ENCODE measurements at places on chromosomes 5 and 9.

DNA sequence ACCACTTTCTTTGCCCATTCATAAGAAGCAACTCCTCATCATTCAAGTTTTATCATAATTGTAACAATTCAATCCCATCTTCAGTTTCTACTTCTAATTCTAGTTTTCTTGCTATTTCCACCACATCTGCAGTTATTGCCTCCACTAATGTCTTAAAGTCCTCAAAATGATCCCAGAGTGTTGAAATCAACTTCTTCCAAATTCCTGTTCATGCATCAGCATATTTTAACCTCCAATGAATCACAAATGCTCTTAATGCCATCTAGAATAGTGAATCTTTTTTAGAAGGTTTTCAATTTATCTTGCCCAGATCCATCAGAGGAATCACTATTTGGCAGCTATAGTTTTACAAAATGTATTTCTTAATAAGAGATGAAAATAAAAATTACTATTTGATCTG, 3.2 kb upstream of the SRP19 start:
- DNase-seq = no peak

DNA sequence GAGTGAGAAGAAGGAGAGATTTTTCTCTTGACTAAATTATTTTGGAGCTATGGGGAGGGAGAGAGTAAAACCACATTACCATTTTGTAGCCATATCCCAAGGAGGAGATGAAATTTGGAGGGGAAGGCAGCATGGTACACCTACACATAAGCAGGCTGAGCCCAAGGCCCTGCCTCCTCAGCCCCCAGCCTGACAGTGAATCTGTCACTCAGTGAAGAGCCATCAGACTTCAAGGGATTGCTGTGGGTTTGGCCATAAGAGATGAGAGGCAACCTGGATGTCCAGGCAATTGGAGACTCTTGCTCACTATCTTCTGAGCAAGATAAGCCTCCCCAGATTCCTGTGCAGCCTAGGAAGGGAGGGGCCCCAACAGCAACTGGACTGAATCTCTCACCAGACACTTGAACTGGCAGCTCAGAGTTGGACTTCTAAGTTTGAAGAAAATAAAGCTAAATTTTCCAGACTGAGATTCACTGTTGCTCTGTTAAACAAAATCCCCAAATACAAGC, 216.6 kb downstream of the SEMA6A start:
- no peak for DNase-seq

DNA sequence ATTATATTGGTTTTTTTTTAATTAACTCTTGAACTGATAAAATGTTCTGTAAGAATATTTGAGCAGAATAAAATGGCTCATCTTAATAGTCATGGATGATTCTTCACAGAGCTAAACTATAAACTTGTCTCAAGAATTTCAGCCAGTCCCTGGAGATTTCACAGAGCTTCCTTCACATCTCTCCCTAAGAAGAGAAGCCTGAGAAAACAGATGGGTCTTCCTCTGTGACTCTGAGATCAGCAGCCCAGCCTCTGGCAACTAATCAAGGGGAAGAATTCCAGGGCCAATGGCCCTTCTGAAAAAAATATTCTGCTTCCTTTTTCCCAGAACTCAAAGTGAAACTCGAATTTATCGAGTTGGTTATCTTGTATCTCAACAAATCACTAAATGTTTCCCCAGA, 122.2 kb upstream of the ITGA1 start:
- peak; percentile 33 for DNase-seq

DNA sequence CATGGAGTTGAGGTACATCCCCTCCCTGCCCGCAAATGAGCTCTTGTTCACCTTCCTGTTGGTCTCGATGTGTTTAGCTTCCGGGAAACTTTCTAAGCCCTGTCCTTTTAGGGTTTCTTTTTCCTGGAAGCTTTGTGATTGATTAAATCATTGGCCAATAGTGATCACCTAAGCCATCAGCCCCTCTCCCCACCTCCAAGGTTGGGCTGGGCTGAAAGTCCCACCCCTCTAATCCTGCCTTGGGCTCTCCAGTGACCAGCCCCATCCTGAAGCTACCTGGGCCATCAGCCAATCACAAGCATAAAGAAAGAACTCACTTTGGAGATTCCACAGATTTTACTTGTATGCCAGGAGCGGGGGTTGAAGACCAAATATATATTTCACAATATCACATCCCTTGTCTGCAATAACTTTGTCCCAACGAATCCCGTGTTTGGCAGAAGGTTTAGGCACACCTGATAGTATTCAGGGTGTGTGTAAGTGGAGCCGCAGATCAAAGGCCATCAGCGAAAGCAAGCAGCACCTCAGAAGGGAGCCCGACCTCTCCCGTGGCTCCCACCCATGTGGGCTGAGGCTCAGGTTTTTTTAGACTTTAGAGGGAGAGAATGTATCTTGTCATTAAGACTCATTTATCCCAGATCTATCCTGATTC, 20.4 kb downstream of the ROPN1L start:
- DNase-seq = no peak

DNA sequence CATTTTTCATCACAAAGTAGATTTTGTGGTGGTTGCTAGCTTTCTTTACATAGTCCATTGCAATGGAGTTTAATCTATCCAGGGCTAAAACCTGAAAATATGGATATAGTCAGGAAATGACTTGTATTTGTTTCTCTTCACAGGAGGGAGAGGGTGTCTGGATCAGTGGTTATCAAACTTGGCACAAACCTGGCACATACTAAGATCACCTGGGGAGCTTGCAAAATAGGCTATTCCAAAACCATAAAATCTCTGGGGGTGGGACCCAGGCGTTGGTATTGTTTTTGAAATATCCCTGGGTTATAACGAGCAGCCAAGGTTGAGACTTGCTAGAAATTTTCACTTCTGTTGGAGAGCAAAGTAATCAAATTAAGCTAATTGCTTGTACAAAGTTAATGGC, 179.9 kb downstream of the PCSK1 start:
- no peak for DNase-seq

DNA sequence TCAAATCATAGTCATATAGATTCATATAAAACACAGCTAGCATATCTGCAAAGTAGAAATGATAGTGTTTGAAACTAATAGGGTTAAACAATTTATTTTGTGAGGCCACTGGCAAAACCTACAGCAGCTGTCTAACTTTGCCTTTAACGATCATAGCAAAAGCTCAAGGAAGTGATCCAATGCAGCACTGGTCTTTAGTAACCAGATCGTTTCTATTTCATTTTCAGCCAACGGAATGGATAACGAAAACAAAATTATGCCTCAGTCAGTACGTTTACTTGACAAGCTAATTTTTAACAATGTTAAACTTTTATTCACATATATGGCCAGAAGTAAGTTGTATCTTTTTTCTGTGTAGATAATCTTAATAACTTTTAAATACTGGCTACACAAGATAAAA, 17.7 kb downstream of the MLLT3 start:
- DNase-seq = no peak

GRCh38 chr9:13983607-13984006, 330.3 kb downstream of the NFIB start:
- DNase-seq = no peak

DNA sequence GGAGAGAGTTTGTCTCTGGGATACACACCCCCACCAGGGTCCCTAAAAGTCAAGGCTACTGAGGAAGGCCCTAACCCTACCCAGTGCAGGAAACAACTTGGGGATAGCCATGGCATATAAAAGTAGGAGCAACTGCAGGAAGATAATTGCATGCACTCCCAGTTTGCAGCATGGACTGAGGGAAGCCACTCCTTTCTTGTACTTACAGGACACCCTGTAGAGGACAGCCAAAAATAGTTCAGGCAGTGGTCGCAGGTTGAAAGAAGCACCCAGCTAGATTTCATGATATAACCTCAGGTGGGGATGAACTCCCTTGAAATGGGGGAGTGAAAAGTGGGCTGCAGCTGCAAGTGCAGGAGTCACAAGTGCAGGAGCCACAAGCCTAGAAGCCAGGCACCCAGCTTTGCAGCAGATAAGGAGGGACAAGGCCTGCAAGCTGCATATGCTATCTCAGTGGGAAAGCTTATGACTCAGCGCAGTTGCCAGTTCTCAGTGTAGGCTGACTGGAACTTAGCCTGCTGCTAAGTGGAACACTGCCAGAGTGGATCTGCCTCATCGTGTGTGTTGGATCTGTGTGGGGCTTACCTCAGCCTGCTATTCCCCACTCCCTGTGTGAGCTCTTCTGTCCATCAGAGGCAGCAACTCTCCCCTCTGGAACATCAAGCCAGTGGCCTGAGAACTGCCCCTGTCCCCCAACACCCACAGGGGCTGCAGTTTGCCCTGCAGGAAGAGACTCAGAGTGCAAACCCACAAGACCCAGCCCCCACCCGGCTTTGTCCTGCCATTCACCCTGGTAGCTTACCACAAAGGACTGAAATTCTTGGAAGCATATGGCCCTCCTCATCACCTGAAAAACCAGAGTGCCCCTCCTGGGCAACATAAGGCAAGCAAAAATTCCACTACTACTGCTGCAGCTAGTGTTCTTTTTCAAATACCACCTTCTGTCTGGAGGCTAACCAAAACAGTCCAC, 42.7 kb downstream of the CYLC2 start:
- peak; percentile 8 for DNase-seq

DNA sequence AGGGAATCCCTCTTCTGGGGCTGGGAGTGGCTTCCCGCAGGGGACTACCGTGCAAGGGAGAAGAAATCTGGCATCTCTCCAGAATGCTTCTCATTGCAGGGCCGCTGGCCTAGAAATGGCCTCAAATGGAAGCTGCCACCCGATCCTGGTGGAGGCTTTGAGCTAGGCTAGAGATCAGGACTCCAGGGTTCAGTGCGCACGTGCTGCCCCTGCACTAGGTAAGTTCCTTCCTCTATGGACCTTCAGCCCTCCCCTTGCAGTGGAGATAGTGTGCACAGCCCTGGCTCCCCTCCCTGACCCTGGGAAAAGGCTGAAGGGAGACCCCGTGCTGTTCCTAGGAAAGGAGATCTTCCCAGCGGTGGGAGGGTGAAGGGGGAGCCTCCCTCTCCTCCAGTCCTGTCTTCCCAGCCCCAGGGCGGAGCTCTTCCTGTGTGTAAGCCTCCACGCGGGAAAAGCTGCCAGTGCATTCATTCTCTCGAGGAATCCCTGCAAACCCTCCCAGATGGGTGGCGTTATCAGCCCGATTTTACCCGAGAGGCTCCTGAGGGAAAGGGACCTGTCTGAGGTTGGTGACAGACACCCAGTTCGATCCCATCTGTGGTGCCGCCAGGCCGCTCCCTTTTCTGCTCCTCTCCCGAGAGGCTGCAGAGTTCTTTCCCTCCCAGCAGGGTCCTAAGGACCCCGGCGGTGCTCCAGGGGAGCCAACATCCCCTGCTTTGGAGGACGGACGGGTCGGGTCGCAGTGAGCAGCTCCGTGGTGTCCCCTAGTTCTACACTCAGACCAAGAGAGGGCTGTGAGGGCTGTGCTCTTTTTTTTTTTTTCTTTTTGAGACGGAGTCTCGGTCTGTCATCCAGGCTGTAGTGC, 1.4 kb upstream of the CERCAM start:
- DNase-seq = no peak

- DNase-seq = no peak
Measured at GRCh38 chr9:3500044-3500443, 25.8 kb downstream of the RFX3 start.

GRCh38 chr5:125829349-125829748, 593.9 kb upstream of the GRAMD2B start:
- no peak for DNase-seq

GRCh38 chr5:54024466-54024865, 285.9 kb downstream of the ARL15 start:
- no peak for DNase-seq

GRCh38 chr9:116094846-116095245, 58.7 kb upstream of the PAPPA start:
- no peak for DNase-seq

DNA sequence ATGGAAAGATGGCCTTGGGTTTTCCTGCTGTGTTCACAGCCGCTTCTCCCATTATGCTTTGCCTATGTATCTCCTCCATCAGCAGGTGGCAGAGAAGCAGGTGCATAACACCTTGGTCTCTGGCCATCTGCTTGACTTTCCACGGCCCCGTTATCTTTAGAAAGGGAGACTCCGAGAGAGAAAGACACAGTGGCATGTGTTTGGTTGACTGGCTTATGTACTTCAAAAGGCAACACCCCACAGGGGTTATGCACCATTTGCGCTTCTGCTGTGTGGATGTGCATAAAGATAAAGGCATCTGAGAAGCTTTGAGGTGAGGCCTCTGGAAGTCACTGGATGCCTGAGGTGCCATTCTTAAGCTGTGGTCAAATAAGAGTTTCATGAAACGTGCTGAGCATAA, 138.4 kb downstream of the EGFLAM start:
- DNase-seq = no peak

- DNase-seq = no peak
Measured at GRCh38 chr9:75156858-75157257, 68.5 kb downstream of the OSTF1 start.
